ENCODE measurements at places on chromosomes 6 and 20.
A peak's percentile ranks its signal among the peaks of the same experiment; 100 is the strongest.

GRCh38 chr6:16326971-16327776 is 88.8 kb downstream of the GMPR start:
- DNase-seq = no peak

GRCh38 chr6:9335431-9335830 is 900.1 kb upstream of the SLC35B3 start:
- DNase-seq = no peak

DNA sequence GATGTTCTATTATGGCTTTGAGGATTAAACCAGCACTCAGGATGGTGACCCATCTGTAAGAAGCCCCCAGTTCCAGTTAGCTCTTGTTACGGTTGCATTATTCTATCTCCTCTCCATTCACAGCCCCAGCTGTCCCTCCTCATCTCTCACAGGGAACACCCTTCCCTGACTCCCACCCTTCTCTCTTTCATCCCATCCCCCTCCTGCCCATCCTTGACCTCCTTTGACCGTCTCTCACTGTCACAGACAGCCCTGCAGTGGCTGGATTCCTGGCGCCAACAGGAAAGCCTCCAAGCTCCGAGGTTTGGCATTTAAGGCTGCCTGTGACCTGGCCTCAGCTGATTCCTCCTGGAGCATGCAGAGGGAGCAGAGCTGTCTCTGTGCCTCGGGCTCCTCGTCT is 4.2 kb upstream of the BPIFB4 start:
- DNase-seq = no peak

DNA sequence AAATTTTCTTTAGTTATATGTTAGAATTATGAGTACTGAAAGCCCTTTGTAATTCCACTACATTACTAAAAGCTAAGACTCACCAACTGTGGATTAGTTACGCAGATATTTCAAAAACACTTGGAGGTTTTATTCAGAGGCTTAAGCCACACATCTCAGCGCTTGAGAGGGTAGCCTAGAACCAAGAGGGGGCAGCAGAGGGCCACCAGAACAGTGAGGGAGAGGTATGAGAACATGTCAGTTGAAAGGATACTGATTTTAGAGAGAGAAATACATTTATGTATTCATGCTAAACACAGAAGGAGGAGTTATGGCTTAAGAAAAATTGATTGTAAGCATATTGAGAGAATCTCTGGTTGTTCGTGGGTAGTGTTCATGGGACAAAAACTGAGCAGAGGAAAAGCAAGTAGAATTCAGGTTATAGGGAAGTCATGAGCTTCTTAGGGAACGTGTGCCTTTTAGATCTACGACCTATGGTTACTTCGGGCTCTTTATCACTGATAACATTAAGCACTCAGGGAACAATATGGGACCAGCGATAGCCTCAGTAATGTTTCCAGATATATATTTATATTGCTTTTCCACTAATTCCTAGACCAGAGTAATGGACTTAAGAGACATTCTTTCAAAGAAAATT is 20.4 kb upstream of the SERINC1 start:
- peak; percentile 58 for DNase-seq

DNA sequence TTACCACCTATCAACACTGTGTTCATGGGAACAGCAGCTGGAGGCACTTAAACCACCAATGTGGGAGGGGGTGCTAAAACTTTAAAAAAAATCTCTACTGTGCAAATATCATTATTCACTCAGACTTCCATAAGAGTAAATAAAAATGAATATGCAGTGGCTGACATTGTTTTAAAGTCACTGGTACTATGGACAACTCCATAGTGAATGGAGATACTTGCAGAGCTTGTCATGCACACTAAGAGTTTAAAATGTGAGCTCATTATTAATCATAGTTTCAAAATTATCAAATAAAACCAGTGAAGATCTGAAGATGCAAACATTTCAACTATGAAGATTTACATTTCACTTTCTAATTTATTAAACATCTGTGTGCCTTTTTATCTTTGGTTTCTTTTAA is 54.4 kb downstream of the RFX6 start:
- DNase-seq = no peak

DNA sequence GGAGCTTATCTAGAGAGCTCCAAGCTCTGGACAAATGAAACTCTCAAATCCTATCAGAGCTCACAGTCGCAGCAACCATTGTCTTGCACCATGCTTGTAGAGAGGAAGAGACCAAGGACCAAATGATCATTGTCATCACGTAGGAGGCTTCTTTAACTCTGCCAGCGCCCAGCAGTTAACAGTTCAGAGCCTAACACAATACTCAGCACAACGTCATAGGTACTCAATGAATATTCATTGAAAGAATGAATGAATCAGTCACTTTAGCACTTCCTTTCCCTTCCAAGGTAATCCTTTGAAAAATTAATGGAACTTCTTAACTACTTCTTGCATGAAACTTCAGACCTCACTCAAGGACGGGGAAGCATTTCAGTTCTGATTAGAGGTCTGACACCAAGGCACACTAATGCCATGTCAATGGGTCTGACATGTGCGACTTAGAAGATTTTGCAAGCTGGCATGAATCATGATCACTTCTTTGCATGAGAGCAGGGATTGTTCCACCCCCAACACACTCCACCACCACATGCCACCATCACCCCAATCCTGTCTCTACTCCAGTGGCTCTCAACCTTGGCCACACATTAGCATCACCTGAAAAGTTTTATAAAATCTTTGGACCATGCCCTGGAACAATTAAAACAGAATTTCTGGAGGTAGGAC is 45.1 kb downstream of the KHDC1L start:
- no peak for DNase-seq
